ENCODE measurements at places on chromosomes 12 and 14.

DNA sequence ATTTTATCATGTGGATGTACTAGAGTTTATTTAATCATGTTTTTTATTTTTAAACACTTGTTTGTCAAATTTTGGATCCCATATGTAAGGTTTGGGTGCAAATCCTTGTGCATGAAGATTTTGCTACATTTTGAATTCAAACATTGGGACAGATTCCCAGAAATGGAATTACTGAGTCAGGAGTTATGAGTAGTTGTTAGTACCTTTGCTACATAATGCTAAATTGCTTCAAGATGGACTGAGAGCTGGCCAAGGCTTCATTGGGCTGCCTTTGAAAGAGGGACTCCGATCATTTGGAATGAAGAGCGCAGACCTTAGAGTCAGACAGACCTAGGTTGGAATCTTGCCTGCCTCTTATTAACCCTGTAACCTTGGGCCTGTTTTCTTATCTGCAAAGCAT lies 154.9 kb upstream of the PWP1 start:
- DNase-seq, result no peak

DNA sequence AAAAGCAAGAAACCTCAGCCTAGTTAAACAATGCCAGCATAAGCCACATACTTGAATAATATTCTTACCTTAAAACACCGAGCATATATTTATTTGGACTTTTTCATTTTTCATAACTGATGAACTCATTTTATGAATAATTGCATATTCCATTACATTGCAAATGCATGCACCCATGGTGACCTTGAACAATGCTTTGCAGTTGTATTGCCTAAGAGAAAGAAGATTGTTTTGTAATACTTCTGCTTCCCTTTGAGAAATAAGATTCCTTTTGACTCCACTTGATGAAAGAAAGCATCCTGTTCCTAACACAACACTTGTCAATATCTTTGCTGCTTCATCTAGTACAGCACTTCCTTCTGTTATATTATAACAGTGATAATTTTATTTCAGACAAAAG lies 1182.2 kb downstream of the FLRT2 start:
- DNase-seq, result no peak

DNA sequence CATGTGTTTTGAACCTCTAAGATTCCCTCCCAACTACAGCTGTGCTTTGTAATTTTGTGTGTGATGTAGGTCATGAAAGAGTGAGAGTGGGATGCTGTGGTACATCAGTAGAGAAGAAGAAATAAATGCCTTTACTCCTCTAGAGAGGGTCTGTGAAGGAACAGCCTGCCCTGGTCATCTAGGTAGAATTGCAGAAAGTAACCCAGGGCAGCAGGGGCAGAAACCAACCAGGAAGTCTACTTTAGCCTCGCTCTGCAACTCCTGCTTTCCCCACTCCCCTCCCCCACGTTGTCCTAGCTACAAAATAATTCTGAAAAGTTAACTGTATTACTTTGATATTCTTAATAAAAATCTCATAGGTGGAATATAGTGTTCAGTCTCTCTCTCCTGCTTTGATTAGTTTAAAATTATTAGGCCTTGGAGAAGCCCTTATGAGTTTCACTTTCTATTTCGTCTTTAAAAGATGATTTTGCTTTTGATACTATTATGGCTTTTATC lies 7.5 kb downstream of the TBK1 start:
- DNase-seq, result no peak

DNA sequence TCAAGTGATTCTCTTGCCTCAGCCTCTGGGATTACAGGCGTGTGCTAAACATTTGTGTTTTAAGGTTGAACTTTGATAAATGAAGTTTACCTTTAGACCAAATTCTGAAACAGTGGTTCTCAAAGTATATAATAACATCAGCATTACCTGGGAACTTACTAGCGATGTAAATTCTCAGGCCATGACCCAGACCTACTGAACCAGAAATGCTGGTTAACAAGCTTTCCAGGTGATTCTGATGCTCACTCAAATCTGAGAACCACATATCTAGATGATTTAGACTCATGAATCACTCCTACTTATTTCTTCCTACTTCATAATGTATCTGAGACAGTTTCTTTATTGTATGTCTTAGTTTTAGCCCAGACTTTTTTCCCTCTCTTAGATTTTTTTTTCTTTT lies 43.6 kb downstream of the RAD51B start:
- no peak for DNase-seq

DNA sequence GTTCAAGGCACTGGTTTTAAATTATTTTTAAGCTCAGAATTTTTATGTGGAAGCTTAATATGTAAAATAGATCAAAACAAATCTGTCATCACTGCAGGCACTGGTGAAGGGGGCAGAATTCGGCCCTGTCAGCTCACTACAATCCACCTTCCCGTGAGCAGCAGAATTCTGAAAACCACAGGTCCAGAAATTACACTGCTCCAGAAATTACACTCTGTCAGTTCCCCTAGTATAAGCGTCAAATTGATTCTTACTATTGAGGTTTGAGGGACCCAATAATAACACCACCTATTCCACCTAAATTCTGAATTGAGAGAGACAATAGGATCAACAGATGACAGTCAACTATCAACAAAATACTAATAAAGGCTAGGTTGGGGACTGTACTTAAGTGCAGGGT lies 245.5 kb downstream of the PHLDA1 start:
- no peak for DNase-seq

All from stimulated activated CD8-positive, alpha-beta memory T cell treated with anti-CD3 and anti-CD28 coated beads, Interleukin-7, amount 100 ng/mL, for 1 hour (primary cell).